Stimulated activated CD8-positive, alpha-beta memory T cell treated with anti-CD3 and anti-CD28 coated beads, Interleukin-4, amount 100 ng/mL, for 4 hours (primary cell): ENCODE measurements at places on chromosomes 11 and 22.

GRCh38 chr11:120173019-120173705 is 35.2 kb upstream of the TRIM29 start:
- no peak for DNase-seq

DNA sequence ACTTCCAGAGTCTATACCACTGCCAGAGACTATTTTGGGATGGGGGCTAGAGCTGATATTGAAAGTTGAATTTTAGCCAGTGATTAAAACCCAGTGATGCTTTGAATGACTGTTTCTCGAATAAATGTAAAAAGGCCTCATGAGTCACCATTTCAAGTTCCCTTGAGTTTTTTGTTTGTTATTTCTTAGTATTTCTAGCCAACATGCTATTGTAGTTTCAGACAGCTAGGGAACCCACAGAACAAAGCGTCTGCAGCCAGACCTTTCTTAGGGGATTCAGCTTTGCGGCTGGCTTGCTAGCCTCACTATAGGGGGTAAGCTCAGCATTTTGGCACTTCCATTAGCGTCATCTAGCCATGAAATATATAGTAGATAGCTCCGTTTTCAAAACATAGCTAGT is 66.5 kb downstream of the DBX1 start:
- no peak for DNase-seq

DNA sequence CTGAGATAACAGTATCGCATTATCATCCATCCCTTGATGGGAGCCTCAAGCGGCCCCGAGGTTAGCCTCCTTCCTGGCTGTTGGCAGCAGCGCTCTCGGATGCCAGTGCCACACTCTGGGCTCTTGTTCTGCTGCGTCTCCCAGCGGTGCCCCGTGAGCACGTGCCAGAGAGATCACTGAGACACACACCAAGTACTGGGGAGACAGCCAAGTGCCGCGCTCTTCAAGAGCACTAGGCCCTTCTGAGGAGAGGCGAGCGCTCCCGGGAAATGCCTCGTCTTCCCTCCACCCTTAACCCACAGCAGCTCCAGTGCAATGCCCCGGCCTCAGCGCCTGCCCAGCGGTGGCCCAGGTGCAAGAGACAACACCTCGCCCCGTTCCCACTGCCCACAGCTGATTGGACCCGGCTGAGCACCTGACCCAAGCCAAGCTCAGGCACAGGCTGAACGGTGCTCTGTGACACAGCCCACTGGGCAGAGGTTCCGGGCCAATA is 248.3 kb upstream of the NARS2 start:
- no peak for DNase-seq

DNA sequence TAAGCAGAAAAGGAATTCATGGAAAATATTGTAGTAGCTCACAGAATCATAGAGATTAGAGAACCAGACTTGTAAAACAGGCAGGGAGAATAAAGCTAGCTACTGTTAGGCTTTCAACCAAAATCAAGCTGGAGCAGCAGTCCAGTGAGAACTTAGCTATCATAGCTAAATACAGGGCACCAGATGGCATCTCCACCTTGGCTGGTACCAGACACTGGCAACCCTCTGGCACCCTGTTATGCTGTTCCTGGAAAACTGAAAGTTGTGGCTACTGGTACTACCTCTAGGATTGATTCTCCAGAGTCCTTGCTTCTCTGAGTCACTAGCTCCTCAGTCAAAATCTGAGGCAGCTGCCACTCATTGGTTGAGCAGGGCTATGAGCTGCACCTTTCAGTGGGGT is 6.0 kb upstream of the DRD2 start:
- no peak for DNase-seq

DNA sequence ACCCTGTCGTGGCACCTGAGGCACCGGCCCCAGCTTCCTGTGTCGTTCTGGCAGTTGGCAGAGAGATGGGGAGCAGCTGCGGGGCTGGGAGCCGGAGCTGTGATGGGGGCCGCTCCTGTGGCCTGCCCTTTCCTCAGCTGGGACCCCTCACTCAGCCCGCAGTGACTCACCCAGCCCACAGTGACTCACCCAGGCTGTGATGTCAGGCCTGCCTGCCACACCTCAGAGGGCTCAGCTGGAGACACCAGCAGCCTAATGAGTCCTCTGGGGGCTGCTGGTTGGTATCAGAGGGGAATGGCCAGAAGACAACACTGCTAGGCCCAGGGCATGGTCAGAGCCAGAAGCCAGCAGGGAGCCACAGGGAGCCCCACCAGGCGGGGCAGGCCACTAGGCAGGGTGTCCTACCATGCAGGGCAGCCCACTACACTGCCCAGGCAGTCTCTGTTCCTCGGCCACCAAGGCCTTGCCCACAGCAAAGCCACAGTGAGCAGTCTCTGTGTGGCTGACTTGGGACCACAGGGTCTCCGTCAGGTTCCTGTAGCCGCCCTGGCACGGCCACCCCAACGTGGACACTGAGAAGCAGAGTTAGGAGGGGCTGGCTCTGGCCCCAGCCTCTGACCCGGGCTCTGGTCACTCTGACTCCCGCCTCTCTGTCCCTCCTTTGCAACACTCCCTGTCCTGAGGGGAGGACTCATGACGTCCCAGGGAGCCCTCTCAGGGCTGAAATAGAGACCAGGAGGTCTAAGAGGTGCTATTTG is 4.2 kb upstream of the FXYD2 start:
- peak; percentile 93 for DNase-seq

DNA sequence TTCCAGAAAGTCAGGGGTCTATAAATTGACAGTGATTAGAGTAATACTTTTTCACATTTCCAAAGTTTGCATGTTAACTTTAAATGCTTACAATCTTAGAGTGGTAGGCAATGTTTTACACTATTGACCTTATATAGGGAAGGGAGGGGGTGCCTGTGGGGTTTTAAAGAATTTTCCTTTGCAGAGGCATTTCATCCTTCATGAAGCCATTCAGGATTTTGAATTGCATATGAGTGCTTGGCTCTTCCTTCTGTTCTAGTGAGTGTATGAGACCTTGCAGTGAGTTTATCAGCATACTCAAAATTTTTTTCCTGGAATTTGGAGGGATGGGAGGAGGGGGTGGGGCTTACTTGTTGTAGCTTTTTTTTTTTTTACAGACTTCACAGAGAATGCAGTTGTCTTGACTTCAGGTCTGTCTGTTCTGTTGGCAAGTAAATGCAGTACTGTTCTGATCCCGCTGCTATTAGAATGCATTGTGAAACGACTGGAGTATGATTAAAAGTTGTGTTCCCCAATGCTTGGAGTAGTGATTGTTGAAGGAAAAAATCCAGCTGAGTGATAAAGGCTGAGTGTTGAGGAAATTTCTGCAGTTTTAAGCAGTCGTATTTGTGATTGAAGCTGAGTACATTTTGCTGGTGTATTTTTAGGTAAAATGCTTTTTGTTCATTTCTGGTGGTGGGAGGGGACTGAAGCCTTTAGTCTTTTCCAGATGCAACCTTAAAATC is 5.3 kb downstream of the MALAT1 start:
- DNase-seq: no peak

DNA sequence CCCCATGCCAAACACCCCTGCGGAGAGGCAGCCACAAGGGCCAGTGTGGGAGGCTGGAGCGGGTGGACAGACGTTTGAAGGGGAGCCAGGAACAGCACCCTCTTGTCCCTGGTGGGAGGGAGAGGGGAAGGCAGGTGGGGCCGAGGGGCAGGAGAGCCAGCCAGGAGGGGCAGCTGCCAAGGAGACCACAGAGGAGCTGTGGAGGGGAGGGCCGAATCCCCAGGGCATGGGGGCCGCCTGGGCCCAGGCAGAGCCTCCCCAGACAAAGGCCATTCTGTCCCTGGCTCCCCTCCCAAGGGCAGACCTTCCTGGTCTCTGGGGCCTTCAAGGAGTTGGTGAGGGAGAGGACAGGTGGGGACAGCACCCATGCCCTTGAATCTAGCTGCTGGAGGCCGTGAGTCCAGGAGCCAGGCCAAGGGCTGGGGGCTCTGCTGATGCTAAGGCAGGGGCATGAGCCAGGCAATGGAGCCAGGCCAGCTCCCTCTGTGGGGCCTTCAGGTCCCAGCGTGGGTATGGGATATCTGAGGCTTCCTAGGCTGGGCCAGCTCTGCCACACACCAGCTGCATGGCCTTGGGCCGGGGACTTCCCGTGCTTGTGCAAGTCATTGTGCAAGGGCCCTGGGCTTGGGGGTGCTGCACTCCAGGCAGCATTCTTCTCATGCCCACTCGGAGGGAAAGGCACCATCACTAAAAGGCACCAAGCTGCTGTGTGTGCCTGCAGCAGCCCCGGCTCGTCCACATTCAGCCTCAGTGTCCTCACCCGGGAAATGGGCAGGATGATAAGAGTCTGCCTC is 11.4 kb downstream of the EMID1 start:
- no peak for DNase-seq

DNA sequence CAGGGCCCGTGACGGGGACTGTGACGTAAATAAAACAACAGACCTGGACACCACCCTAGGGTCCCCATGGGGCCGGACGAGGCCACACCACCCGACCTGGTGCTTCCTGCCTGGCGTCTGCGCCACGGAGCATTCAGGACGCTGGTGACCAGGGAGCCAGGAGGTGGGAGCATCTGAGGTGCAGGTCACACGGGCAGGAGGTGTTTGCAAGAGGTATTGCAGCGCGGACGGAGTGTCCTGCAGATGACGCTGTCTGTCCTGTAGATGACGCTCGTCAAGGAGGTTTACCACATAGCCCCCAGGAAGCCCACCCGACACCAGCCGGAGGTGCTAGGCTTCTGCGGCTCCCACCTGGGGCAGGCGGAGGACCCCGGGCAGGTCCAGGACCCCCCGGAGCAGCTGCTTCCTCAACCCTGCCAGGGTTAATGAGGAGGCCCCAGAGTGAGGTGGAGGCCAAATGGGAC is 986 bp upstream of the MUC5B start:
- no peak for DNase-seq
